ENCODE measurements at places on chromosomes 4 and X.

GRCh38 chr4:177557416-177557815 lies 115.2 kb upstream of the AGA start:
- DNase-seq, result no peak

DNA sequence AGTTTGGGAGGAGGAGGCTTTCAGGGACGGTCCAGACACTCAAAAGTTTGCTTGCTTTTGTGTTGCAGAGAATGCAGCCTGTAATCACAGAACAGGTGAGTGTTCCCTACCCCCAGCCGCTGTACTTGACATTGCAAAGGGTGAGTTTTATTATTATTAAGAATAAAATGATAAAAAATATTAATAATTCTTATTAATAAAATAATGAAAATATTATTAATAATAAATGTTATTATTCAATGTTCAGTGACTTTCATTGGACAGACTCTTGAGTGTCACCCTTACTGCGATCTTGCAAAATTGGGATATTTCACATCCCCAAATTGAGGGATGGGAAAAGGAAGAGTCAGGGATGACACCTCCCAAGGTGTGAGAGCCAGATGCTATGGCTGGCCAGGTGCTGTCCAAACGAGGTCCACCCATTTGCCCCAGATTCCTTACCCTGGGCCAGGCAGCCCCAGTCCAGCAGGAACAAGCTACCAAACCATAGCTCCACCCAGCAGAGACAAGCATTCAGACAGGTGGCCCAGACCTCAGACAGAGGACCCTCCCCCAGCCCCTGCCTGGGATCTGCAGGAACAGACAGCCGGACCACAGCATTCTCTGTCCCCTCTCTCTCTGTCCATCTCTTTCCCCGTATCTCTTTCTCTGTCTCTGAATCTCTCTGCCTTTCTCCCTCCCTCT lies 22.4 kb downstream of the IL3RA start:
- no peak for DNase-seq

DNA sequence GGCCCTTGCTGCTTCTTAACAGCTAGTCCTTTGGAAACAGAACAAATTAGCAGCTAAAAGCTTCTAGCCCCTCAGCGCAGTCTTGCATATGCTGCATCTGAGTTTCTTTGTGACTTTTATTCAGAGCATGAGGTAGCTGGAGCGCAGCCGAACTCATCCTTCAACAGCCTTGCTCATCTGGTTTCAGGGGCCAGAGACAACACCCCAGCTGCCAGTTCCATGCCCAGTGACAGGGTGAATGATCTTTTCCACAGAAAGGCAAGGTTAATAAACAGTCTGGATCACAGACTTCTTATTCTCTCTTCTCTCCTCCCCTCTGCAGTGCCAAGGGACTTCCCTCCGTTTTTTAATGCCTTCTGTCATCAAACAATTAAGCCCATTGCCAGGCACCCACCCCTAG lies 216.6 kb upstream of the INTU start:
- DNase-seq, result no peak

DNA sequence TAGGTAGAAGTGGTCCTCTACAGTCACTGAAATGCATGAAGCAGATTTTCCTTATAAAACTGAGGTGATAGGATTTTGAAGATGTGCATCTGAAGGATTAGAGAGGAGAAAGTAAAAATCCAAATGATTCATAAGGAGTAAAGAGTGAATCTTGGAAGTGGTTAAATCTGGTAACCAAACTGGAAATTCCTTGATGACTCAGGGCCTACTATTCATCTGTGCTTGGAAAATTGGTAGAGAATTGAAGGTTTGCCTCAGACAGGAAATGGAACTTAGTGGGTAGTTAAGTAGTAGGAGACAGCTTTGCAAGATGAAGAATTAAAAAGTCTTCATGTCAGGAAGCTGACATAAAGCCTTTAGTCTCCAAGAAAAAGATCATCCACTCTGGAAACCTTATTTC lies 368.9 kb upstream of the CTSO start:
- no peak for DNase-seq

DNA sequence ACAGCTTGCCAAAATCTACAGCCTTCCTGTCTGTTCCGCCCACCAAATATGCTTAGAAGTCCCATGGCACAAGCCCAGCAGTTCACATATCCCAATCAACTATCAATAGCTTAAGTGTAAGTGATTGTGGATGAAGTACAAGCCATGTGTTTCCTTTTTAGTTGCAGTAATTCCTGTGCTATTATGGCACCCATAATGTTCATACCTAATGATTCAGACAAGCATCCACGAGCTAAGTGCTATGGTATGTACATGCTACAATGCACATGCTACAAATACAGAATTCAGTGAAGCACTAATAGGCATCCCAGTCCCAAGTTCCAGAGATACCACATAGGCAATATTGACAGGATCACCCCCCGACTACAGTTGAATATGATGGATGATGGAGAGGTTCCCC lies 94.5 kb downstream of the PCDH19 start:
- no peak for DNase-seq

DNA sequence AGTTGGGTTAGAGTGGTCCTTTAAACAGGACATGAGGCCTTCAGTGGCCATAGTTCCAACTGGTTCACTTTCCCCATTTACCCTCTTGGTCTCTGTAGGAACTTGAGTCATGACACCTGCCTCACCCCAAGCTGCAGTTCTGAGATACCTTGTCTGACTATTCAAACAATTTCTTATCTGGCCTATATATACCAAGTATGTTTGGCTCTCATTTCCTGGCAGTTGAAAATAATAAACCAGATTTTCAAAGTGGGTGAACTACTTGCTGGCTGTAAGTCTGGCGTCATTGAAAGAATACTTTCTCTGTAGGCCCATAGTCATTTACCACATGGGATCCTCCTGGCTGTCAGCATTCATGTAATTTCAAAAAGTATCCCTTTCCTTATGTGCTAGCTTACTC lies 228.8 kb downstream of the SHROOM3 start:
- no peak for DNase-seq

DNA sequence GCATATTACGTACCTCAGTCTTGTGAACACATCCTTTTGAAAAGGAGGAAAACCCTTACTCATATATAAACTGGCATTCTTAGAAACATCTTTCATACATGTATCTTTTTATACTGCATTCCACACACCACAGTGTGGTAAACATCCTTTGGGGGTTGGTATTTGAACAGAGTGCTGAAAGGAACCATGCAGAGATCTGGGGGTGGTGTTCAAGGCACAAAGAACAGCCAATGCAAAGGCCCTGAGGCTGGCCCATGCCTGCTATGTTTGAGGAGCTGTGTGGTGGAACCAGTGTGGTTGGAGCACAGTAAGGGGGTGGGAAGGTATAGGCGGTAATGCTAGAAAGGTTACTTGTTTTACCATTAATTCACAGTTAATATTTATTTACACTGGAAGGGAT lies 2.0 kb downstream of the ELK1 start:
- DNase-seq, result no peak

DNA sequence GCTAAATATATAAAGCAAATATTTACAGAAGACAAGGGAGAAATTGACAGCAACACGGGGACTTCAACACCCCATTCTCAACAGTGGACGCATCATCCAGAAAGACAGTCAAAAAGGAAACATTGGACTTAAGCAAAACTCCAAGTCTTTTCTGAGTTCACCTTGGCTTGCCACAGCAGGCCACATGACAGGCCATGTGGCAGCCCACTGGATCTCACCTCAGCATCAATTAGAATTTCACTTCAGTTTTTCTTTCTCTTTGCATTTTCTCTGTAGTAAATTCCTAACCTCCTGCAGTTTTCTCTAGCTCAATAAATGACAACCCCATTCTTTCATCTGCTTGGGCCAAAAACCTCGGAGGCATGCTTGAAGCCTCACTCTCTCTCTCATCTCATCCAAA lies 12.4 kb downstream of the SMIM9 start:
- DNase-seq, result no peak
